H54 (cell line): ENCODE measurements at places on chromosomes 7 and 10.
A peak's percentile ranks its signal among the peaks of the same experiment; 100 is the strongest.

DNA sequence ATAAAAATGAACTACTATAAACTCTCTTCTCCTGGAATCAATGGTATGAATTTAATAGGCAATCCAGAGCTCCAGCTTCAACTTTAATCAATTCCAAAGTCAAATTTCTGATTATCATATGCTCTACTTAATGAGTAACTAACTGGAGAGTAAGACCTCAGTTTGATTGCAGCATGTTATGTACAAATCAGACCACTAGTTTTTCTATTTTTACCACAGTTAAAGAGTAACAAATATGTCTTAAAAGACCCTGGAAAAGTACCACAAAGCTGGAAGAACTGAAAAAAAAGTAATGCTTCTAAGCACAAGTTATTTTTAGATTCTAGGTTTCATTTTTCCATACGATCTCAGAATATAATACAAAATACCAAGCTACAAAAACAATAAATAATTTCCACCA lies 56.0 kb upstream of the TNKS2 start:
- no peak for DNase-seq

GRCh38 chr7:128841921-128842673 lies 11.9 kb downstream of the FLNC start:
- DNase-seq, result peak; percentile 60

DNA sequence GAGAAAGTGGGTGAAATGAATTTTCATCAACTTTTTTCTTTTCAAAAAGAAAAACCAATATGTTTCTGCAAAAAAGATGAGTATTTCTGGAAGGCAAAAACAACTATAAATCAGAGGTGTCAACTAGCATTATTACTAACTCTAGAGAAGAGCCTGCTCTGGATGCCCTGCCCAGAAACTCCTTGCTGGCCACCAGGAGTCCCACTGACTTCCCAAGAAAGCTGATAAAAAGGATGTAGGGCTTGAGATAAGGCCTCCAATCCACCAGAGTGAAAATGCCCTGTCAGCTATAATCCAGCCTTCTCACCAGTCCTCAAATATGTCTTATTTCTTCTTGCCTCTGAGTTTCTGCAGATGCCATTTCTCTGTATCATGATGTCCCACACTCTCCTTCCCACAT lies 16.7 kb upstream of the FZD1 start:
- no peak for DNase-seq

GRCh38 chr7:28732071-28732869 lies 225.9 kb downstream of the TRIL start:
- DNase-seq, result no peak

DNA sequence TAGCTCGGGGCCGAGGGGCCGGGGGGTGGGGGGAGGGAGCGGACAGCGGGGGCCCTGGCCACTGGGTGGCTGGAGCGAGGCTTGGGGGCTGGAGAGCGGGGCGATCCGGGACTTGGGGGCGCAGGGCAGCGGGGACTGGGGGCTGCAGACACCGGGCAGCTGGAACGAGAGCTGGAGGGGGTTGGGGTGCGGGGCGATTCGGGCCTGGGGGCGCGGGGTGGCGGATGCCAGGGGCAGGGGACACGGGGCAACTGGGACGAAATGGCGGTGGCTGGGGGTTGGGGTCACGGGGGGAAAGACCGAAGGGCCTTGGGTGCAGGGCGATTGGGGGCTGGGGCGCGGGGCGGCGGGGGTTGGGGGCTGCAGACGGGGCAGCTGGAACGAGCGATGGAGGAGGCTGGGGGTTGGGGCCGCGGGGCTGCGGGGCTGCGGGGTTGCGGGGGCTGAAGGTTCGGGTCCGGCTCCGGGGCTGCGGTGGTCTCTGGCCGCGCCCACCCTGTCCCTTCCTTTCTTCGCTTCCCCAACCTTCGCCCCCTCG lies 590 bp downstream of the COL26A1 start:
- no peak for DNase-seq

DNA sequence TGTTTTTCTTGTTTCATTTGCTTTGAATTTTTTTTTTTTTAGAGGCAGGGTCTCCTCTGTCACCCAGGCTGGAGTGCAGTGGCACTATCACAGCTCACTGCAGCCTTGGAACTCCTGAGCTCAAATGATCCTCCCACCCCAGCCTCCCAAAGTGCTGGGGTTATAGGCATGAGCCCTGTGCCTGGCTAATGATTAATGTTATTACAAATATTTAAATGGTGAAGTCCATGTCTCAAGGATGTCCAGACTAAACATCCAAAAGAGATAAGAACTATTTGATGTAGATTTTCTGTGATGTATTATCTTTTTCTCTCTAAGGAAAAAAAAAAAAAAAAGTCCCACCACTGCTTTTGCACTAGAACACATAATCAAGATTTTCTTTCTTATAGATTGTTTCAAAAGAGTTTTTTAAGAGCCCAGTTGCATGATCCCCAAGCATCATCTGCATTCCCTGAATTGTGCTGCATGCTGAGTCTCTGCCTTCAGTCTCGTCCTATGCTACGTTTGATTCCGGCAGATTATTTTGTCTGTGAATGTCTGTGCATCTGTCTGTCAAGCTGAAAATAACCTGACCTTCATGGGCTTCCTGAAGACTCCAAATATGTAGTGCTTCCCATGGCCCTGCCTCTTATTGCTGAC lies 33.4 kb downstream of the MACROH2A2 start:
- no peak for DNase-seq

- DNase-seq, result no peak
Observed at GRCh38 chr7:26096136-26096535, 55.9 kb upstream of the NFE2L3 start.
